ENCODE measurements at places on chromosomes 7 and 10. TPM values are rescaled to one million over a fixed set of nuclear protein-coding genes. Genes with fewer than 3 reads are reported as not detected.

The VAX1 gene
- not detected for total RNA-seq

The HOXA9 gene
- total RNA-seq: 19.8 TPM

The GNAT3 gene
- not detected for total RNA-seq

The ASAH2B gene
- total RNA-seq: 5.2 TPM

The FKBP6 gene
- total RNA-seq: not detected

The ACTR3C gene
- 6.5 TPM for total RNA-seq

The EEPD1 gene
- 9.7 TPM for total RNA-seq

The LBX1 gene
- total RNA-seq: not detected

The LRRN3 gene
- total RNA-seq: 39.1 TPM

The MCU gene
- total RNA-seq: 65.7 TPM

The TAS2R16 gene
- not detected for total RNA-seq

The UPK3BL2 gene
- total RNA-seq: 15.4 TPM

The AMPH gene
- 15.3 TPM for total RNA-seq

The TEX47 gene
- total RNA-seq: not detected

The SCD gene
- total RNA-seq: 35.2 TPM

The TRIM50 gene
- 0.21 TPM for total RNA-seq

The PRR15 gene
- total RNA-seq: 3.0 TPM

The OPN4 gene
- not detected for total RNA-seq

The NUTM2D gene
- 1.5 TPM for total RNA-seq

The GFRA1 gene
- total RNA-seq: 60.9 TPM

The LIPN gene
- total RNA-seq: not detected

The CHN2 gene
- 14.5 TPM for total RNA-seq

The PAPOLB gene
- total RNA-seq: 2.2 TPM

The HMX3 gene
- not detected for total RNA-seq

The AKR1C4 gene
- not detected for total RNA-seq

The SPDYE2B gene
- total RNA-seq: not detected

The SEM1 gene
- 52.2 TPM for total RNA-seq

The HTR5A gene
- not detected for total RNA-seq

The CYP26C1 gene
- total RNA-seq: not detected

The CHST15 gene
- 17.8 TPM for total RNA-seq

The ADAP1 gene
- total RNA-seq: 11.7 TPM

The AZGP1 gene
- 1.9 TPM for total RNA-seq

The MET gene
- 24.3 TPM for total RNA-seq

The LAMB4 gene
- 0.90 TPM for total RNA-seq

The ADRB1 gene
- 1.7 TPM for total RNA-seq
